ENCODE measurements at places on chromosomes 3 and 15. TPM values are rescaled to one million over a fixed set of nuclear protein-coding genes. Genes with fewer than 3 reads are reported as not detected.

GOLGA6L7 gene
- not detected for total RNA-seq

- peak; percentile 6 for DNase-seq
These were observed 50.0 kb upstream of the NMD3 start for GRCh38 chr3:161171113-161171512.

- no peak for DNase-seq
These were observed 15.2 kb upstream of the ACTC1 start for GRCh38 chr15:34810443-34811129.

DNA sequence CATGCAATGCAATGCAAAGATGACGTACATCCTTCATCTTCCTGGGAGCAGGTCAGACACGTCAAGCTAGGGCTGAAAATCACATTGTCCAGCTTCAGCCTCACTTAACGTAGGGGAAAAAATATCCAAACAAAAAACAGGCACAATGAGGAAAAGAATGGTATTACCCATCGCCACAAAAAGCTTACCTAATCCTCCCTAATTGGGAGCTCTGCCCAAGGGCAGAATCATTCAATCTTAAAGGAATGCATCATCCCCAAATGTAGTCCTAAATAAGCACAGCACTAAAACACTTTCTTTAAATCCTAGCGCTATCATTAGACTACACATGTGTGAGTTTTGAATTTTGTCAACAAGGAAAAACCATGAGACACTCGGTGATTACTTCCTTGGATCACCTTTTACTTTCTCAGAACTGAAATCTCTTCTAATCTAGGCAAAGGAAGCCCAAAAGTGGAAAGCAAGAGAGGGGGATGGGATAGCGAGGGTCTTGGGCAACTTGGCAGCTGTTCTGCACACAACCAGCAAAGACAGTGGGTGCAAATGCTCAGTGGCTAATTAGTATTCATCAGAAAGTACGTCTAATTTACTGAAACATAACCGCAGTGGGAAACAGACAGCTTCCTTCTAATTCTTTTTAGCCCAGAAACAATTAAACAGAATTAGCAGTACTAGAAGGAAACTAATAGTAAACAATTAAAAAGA lies 87.4 kb downstream of the ADAMTS9 start:
- DNase-seq, result no peak

IL12A gene
- total RNA-seq, result 1.1 TPM

SST gene
- total RNA-seq, result 10.0 TPM

DNA sequence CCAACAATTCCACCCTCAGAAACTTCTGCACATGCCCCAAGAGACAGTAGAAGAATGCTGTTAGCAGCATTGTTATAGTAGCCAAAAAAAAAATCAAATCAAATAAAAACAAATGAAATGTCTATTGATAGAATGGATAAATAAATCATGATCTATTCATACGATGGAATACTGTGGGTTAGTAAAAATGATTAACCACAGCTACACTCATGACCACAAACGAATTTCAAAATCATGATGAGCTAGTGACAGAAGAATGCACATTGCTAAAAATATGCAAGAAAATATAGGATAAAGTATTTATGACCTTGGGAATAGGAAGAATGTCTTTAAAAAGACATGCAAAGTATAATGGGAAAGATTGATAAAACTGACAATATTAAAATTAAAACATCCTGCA lies 57.5 kb upstream of the ACAN start:
- DNase-seq, result no peak

DUOX1 gene
- 0.27 TPM for total RNA-seq

GRCh38 chr15:49313650-49314049 lies 109.4 kb upstream of the FGF7 start:
- no peak for DNase-seq

DNA sequence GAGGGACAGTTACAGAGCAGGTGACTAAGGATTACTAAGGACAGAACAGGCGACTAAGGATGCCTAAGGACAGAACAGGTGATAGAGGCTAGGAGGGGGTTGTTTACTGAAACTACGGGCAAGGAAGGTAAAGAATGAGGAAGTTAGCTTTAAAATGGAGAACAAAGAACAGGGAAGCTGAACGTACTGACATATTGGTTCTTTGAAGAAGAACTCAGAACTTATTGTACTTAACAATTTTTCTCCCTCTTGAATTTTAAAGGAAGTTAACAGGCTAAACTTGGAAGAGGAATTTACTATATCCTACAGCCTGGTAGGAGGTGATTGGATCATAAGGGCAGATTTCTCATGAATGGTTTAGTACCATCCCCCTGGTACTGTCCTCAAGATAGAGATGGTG lies 290.2 kb downstream of the SHQ1 start:
- no peak for DNase-seq

DNA sequence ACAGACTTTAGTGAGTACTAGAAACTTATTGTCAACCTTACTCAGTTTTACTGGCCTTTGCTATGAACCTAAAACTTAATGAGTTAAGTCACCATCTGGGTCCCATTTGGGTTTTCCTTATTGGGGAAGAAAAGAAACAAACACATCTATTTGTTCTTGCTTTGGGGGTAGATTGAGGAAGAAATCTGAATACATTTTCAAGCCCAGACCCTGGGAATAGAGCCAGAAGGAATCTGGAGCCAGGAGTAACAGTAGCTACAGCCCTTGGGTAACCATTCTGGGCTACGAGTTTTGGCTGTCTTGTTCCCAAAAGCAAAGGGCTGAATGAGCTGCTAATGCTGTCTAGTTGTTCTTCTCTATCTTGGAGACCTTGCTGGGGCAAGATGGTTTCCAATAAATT lies 16.5 kb downstream of the SLC12A1 start:
- DNase-seq, result no peak

DNA sequence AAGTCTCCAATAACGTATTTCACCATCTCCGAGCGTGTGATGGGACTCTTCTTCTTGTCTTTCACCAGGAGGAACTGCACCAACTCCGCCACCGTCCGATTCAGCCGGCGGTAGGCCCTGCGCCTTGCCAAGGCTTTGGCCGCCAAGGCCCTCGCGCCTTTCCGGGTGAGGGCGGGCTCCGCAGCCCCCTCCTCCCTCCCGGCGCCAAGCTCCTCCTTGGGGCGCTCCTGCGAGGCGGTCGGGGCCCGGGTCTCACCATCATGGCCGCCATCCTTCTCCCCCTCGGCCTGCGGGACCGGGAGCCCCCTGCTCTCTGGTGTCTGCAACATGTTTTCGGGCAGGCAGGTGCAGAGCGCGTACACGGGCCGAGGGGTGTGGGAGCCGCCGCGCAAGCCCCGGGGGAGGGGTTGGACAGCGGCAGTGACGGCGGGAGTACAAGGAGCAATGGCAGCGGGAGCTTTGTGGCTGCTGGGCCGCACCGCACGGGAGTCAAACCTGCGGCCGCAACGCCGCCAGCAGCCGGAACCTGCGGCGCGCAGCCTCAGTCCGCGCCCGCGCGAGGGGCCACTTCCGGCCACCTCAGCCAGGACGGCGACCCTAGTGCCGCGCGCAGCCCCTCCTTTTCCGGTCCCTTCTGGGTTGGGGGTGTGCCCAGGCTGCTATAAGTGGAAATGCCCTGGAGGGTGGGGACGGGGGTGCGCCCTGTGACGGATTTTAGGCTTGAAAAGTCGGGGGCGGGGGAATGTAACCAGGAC lies at the start of gene MAGEF1:
Gene MAGEF1, minus strand, starts transcription at position 572 of the 755 bp plus-strand sequence. Its CDS starts 243 bp downstream, at position 329.
- DNase-seq, result peak; percentile 87

GRCh38 chr15:74782259-74783071 lies 585 bp downstream of the CSK start:
- DNase-seq, result no peak

IFT122 gene
- 33.6 TPM for total RNA-seq
